ENCODE measurements at places on chromosomes 16 and 17. TPM values are rescaled to one million over a fixed set of nuclear protein-coding genes. Genes with fewer than 3 reads are reported as not detected.

Gene KRT28
- total RNA-seq, result not detected

DNA sequence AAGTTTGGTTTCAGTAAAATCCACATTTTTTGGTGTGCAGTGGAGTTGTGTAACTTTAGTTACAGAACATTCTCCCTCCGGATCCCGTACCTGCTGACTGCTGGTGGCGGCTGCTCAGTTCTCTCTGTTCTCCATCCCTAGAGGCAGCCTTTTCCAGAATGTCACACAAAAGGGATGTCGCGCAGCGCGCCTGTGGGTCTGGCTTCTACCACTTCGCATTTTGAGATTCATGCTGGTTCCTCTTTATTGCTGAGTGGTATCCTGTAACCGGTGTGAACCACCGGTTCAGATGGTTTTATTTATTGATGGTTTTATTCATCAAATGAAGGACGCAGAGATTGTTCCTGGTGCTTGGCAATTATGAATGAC is 981 bp upstream of the CEP131 start:
- DNase-seq, result no peak
- no peaks in the 10 kb centered on the region for H3K36me3 ChIP-seq
- peak overlapping the region; percentile 76 for H3K27ac ChIP-seq
- peaks cover 19% of the 10 kb centered on the region for H3K4me1 ChIP-seq
- H3K4me3 ChIP-seq, result peak overlapping the region; percentile 50

DNA sequence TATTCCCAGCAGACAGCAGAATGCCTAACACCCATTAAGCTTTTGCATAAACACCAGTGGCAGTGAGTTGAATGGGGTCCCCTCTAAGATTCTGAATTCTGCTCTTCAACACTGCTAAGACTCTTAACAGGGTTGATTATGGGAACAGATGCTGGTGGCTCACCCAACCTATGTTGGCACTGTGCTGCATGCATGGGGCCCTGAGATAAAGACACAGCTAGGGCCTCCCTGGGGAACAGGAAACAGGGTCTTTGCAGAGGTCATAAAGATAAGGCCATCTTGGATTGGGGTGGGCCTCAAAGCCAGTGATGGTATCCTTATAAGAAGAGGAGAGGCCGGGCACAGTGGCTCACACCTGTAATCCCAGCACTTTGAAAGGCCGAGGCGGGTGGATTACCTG is 190.8 kb downstream of the SLC39A11 start:
- H3K27ac ChIP-seq, result no peak overlapping the region
- no peak overlapping the region for H3K4me3 ChIP-seq
- DNase-seq, result no peak
- H3K4me1 ChIP-seq, result no peaks in the 10 kb centered on the region
- peaks cover 4% of the 10 kb centered on the region for H3K36me3 ChIP-seq

Gene TEKT5
- 0.27 TPM for total RNA-seq

GRCh38 chr16:49260956-49261530 is 20.6 kb downstream of the CBLN1 start:
- H3K4me3 ChIP-seq, result no peak overlapping the region
- H3K27me3 ChIP-seq, result peaks cover 8% of the 10 kb centered on the region
- H3K27ac ChIP-seq, result no peak overlapping the region
- H3K36me3 ChIP-seq, result no peaks in the 10 kb centered on the region

- no peak overlapping the region for H3K27ac ChIP-seq
- no peaks in the 10 kb centered on the region for H3K4me1 ChIP-seq
- no peaks in the 10 kb centered on the region for H3K27me3 ChIP-seq
Observed at GRCh38 chr16:6105115-6105514, 1007.5 kb upstream of the EEF2KMT start.

Gene SCARF1
- 0.98 TPM for total RNA-seq

Gene CEP295NL
- not detected for total RNA-seq

Gene MPO
- total RNA-seq, result not detected

Gene MILR1
- total RNA-seq, result 0.30 TPM

Gene HSD17B1
- 0.35 TPM for total RNA-seq

DNA sequence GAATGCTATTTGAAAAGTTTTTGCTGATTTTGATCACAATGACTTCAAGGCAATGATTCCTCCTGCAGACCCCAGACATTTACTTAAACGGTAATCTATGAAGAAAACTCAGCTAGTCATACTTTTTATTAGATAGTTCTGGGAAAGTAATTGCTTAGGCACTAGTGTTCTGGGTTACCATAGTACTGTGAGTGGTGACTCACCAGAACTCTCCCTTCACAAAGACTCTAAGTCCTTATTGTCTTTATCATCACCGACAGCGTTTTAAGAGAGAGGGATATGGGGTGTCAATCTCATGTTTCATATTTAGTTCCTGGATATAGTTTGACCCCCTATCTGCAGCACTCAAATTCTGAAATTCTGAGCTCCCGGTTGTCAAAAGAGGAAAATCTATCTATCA is 43.0 kb upstream of the CDH8 start:
- H3K4me3 ChIP-seq, result no peak overlapping the region
- H3K27me3 ChIP-seq, result no peaks in the 10 kb centered on the region
- no peaks in the 10 kb centered on the region for H3K36me3 ChIP-seq

DNA sequence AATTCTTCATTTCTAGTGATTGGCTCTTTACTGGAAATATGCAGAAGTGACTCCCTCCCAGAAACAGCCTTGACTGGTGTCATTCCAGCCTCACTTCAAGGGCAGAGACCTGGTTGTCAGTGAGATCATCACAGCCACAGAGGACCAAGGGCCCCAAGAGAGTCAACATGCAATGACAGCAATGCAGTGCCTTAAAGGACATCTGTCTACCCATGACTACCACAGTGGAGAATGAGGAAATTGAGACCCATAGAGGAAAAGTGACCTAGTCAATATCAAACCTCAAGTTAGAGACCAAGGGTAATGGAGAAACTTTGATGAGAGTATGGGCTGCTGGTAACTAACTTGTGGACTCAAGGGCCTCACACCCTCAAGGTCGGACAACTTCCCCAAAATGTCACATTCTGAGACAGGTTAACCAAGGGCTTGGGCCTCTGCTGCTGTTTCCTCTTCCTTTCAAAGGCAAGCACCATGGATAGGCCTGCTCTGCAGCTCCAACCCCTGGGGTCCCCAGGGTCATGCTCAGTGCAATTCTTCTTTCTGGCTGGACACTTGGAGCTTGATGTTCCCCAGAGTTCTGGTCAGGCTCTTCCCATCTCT is 11.3 kb downstream of the NOG start:
- H3K36me3 ChIP-seq, result no peaks in the 10 kb centered on the region
- H3K27me3 ChIP-seq, result no peaks in the 10 kb centered on the region
- no peak overlapping the region for H3K4me3 ChIP-seq
- DNase-seq, result peak; percentile 8
- H3K27ac ChIP-seq, result no peak overlapping the region

Gene HEATR9
- total RNA-seq, result 0.18 TPM

Gene ABR
- 50.5 TPM for total RNA-seq

- DNase-seq, result no peak
- no peaks in the 10 kb centered on the region for H3K4me1 ChIP-seq
- no peak overlapping the region for H3K27ac ChIP-seq
- no peaks in the 10 kb centered on the region for H3K27me3 ChIP-seq
- no peak overlapping the region for H3K4me3 ChIP-seq
Observed at GRCh38 chr16:1131378-1131994, 21.4 kb upstream of the CACNA1H start.

- H3K4me3 ChIP-seq, result no peak overlapping the region
- peaks cover 2% of the 10 kb centered on the region for H3K27me3 ChIP-seq
- H3K4me1 ChIP-seq, result peaks cover 26% of the 10 kb centered on the region
- H3K27ac ChIP-seq, result no peak overlapping the region
Observed at GRCh38 chr16:68374961-68375660, 64.3 kb downstream of the PRMT7 start.

Gene FAM234A
- 15.2 TPM for total RNA-seq

Gene FTO
- 57.6 TPM for total RNA-seq

GRCh38 chr16:72198771-72199201 is 26.8 kb upstream of the PMFBP1 start:
- peaks cover 7% of the 10 kb centered on the region for H3K4me1 ChIP-seq
- H3K4me3 ChIP-seq, result no peak overlapping the region
- no peak for DNase-seq
- peaks cover 4% of the 10 kb centered on the region for H3K27me3 ChIP-seq

Gene CA7
- 0.16 TPM for total RNA-seq

Gene KRTAP2-1
- not detected for total RNA-seq

GRCh38 chr16:81482329-81483063 is 37.9 kb downstream of the CMIP start:
- no peaks in the 10 kb centered on the region for H3K27me3 ChIP-seq
- no peak overlapping the region for H3K4me3 ChIP-seq
- H3K36me3 ChIP-seq, result peaks cover 3% of the 10 kb centered on the region
- peaks cover 39% of the 10 kb centered on the region for H3K4me1 ChIP-seq
- DNase-seq, result no peak

DNA sequence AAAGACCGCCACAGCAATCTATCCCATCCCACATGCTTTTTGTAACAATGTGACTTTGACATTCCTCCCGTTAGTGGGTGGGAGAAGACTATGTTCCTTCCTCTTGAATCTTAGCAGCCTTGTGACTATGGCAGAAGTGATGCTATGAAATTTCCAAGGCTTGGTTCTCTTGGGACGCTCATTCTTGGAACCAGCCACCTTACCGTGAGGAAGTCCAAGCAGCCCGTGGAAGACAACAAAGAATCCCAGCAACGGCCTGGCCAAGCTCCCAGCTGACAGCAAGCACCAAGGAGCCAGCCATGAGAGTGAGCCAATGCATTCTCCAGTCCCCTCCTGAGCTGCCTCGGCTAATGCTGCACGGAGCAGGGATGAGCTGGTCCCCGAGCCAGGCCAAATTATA is 62.3 kb downstream of the VPS53 start:
- H3K27me3 ChIP-seq, result no peaks in the 10 kb centered on the region
- no peak overlapping the region for H3K27ac ChIP-seq
- no peak overlapping the region for H3K4me3 ChIP-seq
- H3K4me1 ChIP-seq, result no peaks in the 10 kb centered on the region
- H3K36me3 ChIP-seq, result peaks cover 12% of the 10 kb centered on the region
- DNase-seq, result no peak

Gene IL21R
- 73.5 TPM for total RNA-seq

- no peaks in the 10 kb centered on the region for H3K36me3 ChIP-seq
- H3K27me3 ChIP-seq, result no peaks in the 10 kb centered on the region
- no peak for DNase-seq
- H3K27ac ChIP-seq, result no peak overlapping the region
Observed at GRCh38 chr17:12492450-12492849, 173.2 kb upstream of the MYOCD start.

- H3K4me3 ChIP-seq, result no peak overlapping the region
- peaks cover 11% of the 10 kb centered on the region for H3K27me3 ChIP-seq
- no peak overlapping the region for H3K27ac ChIP-seq
- no peaks in the 10 kb centered on the region for H3K36me3 ChIP-seq
Observed at GRCh38 chr16:77918809-77919707, 103.3 kb upstream of the CLEC3A start.

Gene KRTAP2-2
- not detected for total RNA-seq

Gene CMTR2
- total RNA-seq, result 16.5 TPM

Gene NPIPB2
- total RNA-seq, result 7.2 TPM

- no peak overlapping the region for H3K27ac ChIP-seq
- no peaks in the 10 kb centered on the region for H3K27me3 ChIP-seq
- no peak overlapping the region for H3K4me3 ChIP-seq
- DNase-seq, result no peak
Observed at GRCh38 chr16:81318711-81319110, 3.9 kb downstream of the GAN start.

Gene SPATA22
- total RNA-seq, result 1.6 TPM
